ENCODE measurements at places on chromosomes 3 and 15.
A peak's percentile ranks its signal among the peaks of the same experiment; 100 is the strongest.

DNA sequence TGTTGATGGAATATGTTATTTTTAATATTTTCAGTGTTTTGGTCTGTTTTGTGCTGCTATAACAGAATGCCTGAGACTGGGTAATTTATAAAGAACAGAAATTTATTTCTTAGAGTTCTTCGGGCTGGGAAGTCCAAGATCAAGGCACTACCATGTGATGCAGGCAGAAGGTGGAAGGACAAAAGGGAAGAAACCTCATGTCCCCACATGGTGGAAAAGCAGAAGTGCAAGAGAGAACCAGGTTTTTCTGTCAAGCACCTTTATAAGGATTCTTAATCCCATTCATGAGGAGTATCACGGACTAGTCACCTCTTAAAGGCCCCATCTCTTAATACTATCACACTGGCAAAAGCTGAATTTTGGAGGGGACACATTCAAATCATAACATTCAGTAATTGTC lies 57.9 kb upstream of the EPHB3 start:
- no peak for DNase-seq

DNA sequence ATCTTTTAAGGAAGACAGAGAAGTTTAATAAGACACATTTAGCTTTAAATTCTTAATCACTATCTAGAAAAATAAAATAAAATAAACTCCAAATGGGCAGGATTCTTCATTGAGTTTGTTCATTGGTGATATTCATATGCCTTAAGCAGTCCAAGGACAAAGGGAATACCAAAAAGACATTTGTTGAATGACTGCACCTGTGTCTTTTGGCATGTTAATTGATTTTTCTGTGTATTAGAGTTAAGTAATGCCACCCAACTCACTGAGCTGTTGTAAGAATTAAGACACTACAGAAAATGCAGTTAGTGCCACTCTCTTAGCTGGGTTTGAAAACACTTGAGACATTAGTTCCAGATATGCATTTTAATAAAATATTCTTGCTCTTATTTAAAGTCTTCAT lies 683.6 kb upstream of the ROBO1 start:
- DNase-seq, result no peak

DNA sequence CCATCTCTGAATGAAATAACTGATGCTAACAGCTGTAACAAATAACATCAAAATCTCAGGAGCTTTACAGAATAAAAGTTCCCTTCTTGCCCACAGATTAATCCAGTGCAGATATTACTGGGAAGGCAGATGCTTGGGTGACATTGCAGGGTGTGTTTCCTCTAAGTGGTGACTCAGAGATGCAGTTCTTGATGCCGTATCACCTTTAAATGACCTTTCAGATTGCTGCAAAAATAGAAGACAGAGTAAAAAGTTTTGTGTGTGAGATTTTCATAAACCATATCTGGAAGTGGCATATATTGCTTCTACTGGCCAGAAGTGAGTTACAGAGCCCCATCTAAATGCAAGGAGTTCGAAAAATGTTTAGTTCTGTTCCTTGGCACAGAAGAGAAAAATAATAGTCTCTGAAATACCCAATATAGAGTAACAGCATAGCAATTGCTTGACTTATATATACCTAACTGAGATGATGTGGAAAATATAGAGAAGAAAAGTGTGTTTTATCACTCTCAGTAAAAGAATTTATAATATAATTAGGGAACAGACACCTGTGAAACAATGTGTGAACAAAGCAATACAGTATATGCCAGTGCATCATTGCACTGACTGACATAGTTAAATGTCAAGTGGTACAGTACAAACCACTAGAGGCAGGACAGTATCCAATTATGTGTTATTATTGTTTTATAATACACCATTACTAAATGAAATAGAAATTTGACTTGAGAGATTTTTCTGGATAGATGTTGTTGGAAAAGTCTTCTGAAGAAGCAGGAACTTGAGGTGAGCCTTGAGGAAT lies 430.7 kb upstream of the CBLB start:
- peak; percentile 69 for DNase-seq

DNA sequence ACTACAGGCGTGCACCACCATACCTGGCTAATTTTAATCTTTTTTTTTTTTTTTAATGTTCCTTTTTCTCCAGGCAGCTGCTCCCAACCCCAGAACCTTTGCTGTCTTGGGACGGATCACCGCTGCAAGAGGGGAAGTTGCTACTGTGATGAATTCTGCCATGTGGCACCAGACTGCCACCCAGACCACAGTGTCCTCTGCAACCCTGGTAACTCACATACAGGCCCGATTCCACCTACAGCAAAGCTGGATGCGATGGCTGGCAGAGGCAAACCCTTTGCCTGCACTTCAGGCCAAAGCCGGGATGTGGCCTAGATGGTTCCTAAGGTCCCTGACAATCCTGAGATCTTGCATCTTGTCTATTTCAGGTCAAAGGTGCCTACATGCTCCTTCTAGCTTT lies 12.7 kb upstream of the MUC20 start:
- DNase-seq, result no peak

GRCh38 chr3:100179692-100180349 lies 65.5 kb upstream of the FILIP1L start:
- no peak for DNase-seq
